ENCODE measurements at places on chromosomes 2 and 18.

GRCh38 chr2:170512266-170512665 lies 202.9 kb upstream of the SP5 start:
- DNase-seq, result no peak

DNA sequence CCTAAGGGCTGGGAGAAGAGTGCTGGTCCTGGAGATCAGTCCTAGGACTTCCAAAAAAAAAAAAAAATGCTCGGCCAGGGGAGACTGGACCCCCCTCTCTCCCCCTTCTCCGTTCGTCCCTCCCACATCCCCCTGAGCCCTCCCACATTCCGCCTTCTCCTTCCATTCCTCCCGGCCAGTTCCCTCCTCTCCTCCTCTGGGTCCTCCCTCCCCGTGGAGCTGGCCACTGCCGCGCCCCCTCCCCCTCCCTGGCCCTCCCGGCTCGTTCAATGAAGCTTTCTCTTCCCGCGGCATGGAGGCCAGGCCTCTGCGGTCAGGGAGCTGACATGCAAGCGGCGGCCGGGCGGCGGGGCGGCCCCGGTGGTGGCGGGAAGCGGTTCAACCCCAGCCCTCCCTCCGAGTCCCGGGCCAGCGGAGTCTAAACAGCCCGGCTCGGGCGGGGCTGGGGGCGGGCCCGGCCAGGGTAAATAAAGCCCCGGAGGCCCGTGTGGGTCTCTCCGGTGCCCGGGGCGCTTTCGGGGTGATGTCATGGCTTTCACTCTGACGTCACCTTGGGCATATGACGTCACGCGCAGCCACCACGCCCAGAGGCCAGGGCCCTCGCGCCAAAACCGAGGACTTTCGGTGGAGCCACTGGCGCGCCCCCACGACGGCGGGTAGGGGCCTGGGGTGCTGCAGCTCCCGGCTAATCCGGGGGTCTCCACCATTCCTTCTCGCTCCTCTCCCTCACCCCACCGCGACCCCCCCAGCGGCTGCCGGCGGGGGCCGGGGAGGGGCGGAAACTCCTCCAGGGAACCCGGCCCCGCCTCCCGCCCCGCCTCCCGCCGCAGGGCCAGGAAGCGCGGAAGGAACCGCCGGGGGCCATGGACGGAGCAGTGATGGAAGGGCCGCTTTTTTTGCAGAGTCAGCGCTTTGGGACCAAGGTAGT lies at the start of the genes DOK1 and LOXL3:
Gene DOK1, plus strand, starts transcription at position 829 of the 928 bp plus-strand sequence. Its CDS starts 35 bp downstream, at position 864.
Gene LOXL3, minus strand, starts transcription at position 51 of the 928 bp plus-strand sequence. CDS start 1,308 bp downstream, outside the sequence.
- peak; percentile 88 for DNase-seq

GRCh38 chr2:233059797-233060500 lies at the start of gene INPP5D:
Gene INPP5D (plus strand): TSS chr2:233060342. CDS start chr2:233060479, 137 bp downstream.
- no peak for DNase-seq

DNA sequence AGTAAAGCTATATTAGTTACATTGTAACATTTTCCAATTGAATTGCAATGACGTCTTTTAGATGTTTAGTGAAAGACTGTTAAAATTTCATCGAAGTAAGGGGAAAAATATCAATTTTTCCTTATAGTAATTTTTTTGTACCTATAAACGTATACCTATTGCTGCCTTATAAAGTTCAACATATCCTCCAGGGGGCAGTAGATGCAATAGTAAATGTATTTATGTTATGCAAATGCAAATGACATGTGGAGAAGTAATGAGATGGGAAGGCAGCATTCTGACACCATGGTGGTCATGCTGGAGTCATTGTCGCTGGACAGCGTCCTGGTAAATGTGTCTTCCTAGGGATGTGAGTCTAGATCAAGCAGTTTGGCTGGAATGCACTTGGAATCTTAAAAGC lies 38.7 kb downstream of the MSTN start:
- DNase-seq, result peak; percentile 69

DNA sequence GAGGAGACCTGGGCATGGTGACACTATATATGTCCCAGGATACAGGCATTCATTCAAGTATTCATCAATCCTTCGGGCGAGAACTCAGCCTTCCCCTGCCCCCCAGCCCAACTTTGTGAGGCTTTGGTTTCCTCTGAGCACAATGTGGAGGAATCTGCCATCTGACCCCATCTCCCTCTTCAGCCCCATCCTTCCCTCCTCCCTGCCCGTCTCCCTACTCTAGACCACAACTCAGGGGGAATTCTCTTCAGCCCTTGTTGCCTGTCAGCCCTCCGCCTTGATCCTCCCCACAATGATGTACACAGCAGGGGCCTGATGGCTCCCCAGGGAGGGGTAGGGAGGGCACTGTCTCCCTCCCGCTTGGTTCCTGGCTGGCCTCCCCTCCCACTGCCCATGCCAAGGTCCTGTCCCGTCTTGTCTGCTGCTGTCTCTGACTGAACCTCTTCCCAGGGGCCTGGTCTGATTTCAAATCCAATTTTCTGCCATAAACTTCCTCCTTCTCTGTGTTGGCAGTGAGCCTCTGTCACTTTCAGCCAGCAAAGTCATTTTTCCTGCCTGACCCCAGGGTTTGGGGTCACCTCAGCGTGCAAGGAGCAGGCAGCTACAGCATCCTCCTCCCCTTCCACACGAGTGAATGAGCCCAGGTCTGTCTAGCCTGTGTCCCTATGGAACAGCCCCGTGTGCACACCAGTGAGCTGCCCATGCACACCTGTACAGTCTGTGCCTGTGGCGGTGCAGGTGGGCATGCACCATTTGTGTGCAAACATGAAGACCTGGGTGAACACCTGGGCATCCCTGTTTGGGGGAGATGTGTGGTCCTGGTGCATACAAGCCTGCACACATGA lies 197.3 kb downstream of the CELF4 start:
- no peak for DNase-seq

GRCh38 chr2:94874277-94874997 lies 3.2 kb downstream of the TEKT4 start:
- DNase-seq, result peak; percentile 12

- no peak for DNase-seq
These were observed 370.9 kb downstream of the CNTNAP5 start for GRCh38 chr2:124395961-124396360.

GRCh38 chr2:82793711-82794435 lies 1665.2 kb downstream of the SUCLG1 start:
- DNase-seq, result no peak

DNA sequence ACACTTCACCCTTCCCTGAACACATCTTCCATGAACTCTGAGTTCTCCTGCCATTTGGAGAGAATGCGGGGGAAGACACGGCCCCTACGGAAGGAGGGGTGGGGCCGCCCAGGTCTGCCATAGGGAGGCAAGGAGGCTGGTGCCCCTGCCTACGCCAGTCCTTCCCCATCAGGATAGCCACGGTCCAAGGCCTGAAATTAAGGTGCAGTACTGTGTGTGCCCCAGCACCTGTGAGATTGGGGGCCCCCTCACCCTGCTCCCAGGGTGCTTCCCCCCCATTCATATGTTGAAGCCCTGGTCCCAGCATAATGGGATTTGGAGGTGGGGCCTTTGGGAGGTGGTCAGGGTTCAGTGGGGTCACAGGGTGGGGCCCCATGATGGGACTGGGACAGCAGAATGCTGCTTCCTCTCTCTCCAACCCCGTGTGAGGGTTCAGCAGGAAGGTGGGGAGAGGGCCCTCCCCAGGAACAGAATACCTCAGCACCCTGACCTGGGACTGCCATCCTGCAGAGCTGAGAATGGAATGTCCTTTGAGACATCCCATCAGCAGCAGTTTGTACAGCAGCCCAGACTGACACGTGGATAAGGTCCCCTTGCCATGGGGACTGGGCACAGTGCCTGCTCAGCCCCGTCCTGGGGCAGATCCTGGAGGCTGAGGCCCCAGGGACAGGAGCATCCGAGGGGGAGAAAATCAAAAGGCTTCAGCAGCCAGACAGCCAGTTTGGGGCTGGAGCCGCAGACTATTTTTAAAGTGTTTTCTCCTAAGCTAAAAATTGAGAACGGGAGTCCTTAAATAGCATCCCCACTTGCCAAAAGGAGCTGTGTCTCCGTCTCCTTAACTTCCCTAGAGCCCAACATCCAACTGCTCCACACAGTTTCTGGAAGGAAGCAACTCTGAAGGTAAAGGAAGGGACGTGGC lies 105.1 kb downstream of the NDUFA10 start:
- no peak for DNase-seq

- DNase-seq, result peak; percentile 68
These were observed 121.3 kb upstream of the ZFP36L2 start for GRCh38 chr2:43347746-43348145.

- no peak for DNase-seq
These were observed 95.8 kb downstream of the TMEFF2 start for GRCh38 chr2:192098814-192099491.

- no peak for DNase-seq
These were observed 269.0 kb downstream of the TFCP2L1 start for GRCh38 chr2:121015971-121016485.

- DNase-seq, result no peak
These were observed 14.5 kb downstream of the TMEM185B start for GRCh38 chr2:120208381-120209353.

GRCh38 chr2:39696101-39696553 lies 30.4 kb downstream of the TMEM178A start:
- peak; percentile 98 for DNase-seq

GRCh38 chr2:208467564-208467963 lies 61.0 kb downstream of the PTH2R start:
- DNase-seq, result no peak

- no peak for DNase-seq
These were observed 63.1 kb downstream of the MARCO start for GRCh38 chr2:119005051-119005450.

DNA sequence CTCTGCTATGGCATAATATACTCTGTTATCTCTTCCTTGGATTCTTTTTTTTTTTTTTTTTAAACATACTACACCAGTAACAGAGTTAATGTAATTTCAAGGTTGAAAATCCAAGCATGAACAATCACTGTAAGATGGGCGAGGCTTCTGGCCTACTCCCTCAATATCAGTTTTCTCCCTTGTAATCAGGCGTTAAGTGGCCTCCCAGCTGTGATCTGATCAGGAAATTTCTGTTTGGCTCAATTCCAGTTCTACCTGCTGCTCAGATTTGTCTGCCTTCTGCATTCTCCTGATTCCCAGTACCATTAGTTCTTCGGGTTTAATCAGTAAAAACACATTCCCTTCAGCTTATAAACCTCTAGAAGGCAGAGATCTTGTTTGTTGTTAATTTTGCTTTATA lies 18.6 kb downstream of the PRKD3 start:
- DNase-seq, result no peak

DNA sequence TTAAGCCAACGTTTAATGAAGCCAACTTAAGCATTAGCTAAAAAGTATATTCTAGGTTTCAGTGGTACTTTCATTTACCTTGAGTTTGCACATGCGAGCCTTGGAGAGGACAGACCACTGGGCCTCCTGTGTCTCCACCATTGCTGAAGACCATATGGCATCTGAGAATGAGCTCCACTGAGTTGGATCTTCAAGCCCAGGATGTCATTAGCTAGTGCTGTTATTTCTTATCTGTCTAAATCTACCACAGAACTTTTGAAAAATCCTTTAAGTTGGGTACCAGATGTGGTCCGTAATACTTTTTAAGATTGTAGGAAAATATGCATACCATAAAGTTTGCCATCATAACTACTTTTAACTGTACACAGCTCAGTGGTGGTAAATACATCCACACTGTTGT lies 161.8 kb downstream of the NCK2 start:
- DNase-seq, result no peak

GRCh38 chr18:53941601-53942338 lies 282.7 kb downstream of the MBD2 start:
- no peak for DNase-seq

GRCh38 chr2:135882415-135882814 lies 6.2 kb upstream of the MCM6 start:
- DNase-seq, result no peak

- no peak for DNase-seq
These were observed 355.2 kb downstream of the PARD3B start for GRCh38 chr2:204900487-204900886.
